ENCODE measurements at places on chromosomes 5 and 9. TPM values are rescaled to one million over a fixed set of nuclear protein-coding genes. Genes with fewer than 3 reads are reported as not detected.

The PHYHD1 gene
- 23.2 TPM for total RNA-seq

The GPR151 gene
- not detected for total RNA-seq

The LRRC19 gene
- not detected for total RNA-seq

The OR5C1 gene
- total RNA-seq = not detected

The PHAX gene
- 77.4 TPM for total RNA-seq

The NR2F1 gene
- total RNA-seq = 29.2 TPM

The FBN2 gene
- 389 TPM for total RNA-seq

The SERINC5 gene
- 54.5 TPM for total RNA-seq

- DNase-seq = no peak
- no peak overlapping the region for H3K27ac ChIP-seq
- H3K27me3 ChIP-seq = no peaks in the 10 kb centered on the region
- H3K36me3 ChIP-seq = no peaks in the 10 kb centered on the region
- no peaks in the 10 kb centered on the region for H3K4me1 ChIP-seq
These were observed 115.7 kb downstream of the TLE1 start for GRCh38 chr9:81573415-81574321.

GRCh38 chr5:157575381-157576020 is at the start of gene ADAM19:
TSS of gene ADAM19 (minus strand) at chr5:157575775. CDS start at chr5:157575696, 79 bp downstream.
- H3K27ac ChIP-seq = peak within 1 kb of the TSS; percentile 84
- peak within 1 kb of the TSS; percentile 70 for H3K4me3 ChIP-seq
- DNase-seq = peak; percentile 67

GRCh38 chr9:97906236-97906831 is 16.0 kb downstream of the TRMO start:
- DNase-seq = no peak
- H3K4me3 ChIP-seq = no peak overlapping the region
- peak overlapping the region; percentile 0 for H3K27ac ChIP-seq
- no peaks in the 10 kb centered on the region for H3K27me3 ChIP-seq

DNA sequence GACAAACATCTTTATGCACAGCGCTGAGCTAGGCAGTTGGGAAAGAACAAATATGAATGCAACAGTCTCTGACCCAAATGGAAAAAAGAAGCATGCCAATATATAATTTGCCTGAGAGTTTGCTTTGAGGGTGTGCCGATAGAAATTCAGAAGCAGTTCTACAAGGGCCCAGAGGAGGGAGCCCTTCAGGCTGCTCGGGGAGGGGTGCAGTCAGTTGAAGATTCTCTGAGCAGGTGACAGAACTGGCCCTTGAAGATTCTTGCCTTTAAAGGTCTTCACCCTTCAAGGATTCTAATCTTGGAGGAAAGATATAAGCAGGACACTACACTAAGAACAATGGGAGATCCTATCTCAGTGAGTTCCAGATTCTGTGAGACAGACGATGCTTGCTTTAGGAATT is 3.7 kb upstream of the PAPPA start:
- no peak overlapping the region for H3K4me3 ChIP-seq
- H3K36me3 ChIP-seq = no peaks in the 10 kb centered on the region
- H3K4me1 ChIP-seq = no peaks in the 10 kb centered on the region
- no peak overlapping the region for H3K27ac ChIP-seq
- H3K27me3 ChIP-seq = no peaks in the 10 kb centered on the region
- DNase-seq = peak; percentile 33

- H3K27me3 ChIP-seq = no peaks in the 10 kb centered on the region
- DNase-seq = no peak
- no peak overlapping the region for H3K4me3 ChIP-seq
- H3K36me3 ChIP-seq = no peaks in the 10 kb centered on the region
These were observed 65.5 kb upstream of the SPTLC1 start for GRCh38 chr9:92180669-92181181.

DNA sequence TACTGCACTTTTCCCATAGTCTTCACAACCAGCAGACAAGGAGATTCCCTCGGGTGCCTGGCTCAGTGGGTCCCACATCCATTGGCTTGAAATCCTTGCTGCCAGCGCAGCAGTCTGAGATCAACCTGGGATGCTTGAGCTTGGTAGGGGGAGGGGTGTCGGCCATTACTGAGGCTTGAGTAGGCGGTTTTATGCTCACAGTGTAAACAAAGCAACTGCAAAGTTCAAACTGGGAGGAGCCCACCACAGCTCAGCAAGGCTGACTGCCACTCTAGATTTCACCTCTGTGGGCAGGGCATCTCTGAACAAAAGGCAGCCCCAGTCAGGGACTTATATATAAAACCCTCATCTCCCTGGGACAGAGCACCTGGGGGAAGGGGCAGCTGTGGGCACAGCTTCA is 512.3 kb upstream of the MPDZ start:
- H3K4me3 ChIP-seq = no peak overlapping the region
- no peak overlapping the region for H3K27ac ChIP-seq
- no peaks in the 10 kb centered on the region for H3K27me3 ChIP-seq
- H3K4me1 ChIP-seq = no peaks in the 10 kb centered on the region

DNA sequence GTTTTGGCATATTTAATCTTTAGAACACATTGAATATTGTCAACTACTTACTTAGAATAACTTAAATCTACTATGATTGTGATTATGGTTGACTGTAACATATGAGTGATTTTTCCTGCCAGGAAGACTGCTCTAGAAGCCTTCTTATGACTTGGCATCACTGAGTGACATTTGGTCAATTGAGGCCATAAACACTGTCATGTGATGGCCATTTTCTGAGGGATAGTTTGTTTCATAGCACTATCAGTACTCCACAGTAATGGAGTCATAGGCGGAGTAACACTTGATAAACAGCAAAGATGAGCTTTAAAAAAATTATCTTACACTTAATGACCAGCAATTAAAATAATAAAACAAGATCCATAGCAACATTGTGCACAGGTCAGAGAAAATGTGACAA is 31.0 kb downstream of the C9orf40 start:
- H3K36me3 ChIP-seq = no peaks in the 10 kb centered on the region
- no peaks in the 10 kb centered on the region for H3K4me1 ChIP-seq

DNA sequence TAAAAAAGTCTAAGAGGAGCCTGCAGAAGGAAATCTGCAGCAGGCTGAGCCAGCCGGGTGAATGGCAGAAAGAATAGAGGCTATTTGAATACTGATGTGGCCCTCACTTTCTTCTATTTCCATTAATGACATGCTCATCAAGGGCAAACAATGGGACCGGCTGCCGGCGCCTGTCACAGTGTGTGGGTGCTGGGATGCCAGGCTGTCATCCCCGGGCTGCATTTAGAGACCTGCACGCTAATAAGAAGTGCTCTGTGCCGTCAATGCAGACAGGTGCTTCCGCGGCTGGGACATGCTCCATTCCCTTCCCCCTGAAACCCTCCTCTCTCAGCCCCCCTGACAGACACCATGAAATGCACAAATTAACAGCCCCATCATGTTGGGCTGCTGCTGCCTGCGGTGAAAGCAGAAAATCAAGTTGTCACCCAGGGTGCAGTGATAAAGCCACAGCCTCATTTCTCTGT is 217.7 kb upstream of the TBCA start:
- H3K4me3 ChIP-seq = no peak overlapping the region
- H3K27me3 ChIP-seq = no peaks in the 10 kb centered on the region
- H3K36me3 ChIP-seq = no peaks in the 10 kb centered on the region
- H3K27ac ChIP-seq = no peak overlapping the region
- H3K4me1 ChIP-seq = no peaks in the 10 kb centered on the region

GRCh38 chr5:109876030-109876725 is 186.5 kb downstream of the MAN2A1 start:
- no peaks in the 10 kb centered on the region for H3K36me3 ChIP-seq
- no peak for DNase-seq
- H3K4me1 ChIP-seq = no peaks in the 10 kb centered on the region
- H3K27ac ChIP-seq = no peak overlapping the region
- no peaks in the 10 kb centered on the region for H3K27me3 ChIP-seq

- no peak overlapping the region for H3K27ac ChIP-seq
- H3K36me3 ChIP-seq = no peaks in the 10 kb centered on the region
- H3K4me3 ChIP-seq = no peak overlapping the region
- H3K27me3 ChIP-seq = no peaks in the 10 kb centered on the region
- DNase-seq = no peak
- H3K4me1 ChIP-seq = no peaks in the 10 kb centered on the region
These were observed 350.3 kb upstream of the ACTBL2 start for GRCh38 chr5:57832875-57833274.

GRCh38 chr9:136617746-136618579 is 44.8 kb upstream of the EGFL7 start:
- no peaks in the 10 kb centered on the region for H3K36me3 ChIP-seq
- no peak overlapping the region for H3K4me3 ChIP-seq
- H3K27me3 ChIP-seq = no peaks in the 10 kb centered on the region
- no peak overlapping the region for H3K27ac ChIP-seq
- no peak for DNase-seq

DNA sequence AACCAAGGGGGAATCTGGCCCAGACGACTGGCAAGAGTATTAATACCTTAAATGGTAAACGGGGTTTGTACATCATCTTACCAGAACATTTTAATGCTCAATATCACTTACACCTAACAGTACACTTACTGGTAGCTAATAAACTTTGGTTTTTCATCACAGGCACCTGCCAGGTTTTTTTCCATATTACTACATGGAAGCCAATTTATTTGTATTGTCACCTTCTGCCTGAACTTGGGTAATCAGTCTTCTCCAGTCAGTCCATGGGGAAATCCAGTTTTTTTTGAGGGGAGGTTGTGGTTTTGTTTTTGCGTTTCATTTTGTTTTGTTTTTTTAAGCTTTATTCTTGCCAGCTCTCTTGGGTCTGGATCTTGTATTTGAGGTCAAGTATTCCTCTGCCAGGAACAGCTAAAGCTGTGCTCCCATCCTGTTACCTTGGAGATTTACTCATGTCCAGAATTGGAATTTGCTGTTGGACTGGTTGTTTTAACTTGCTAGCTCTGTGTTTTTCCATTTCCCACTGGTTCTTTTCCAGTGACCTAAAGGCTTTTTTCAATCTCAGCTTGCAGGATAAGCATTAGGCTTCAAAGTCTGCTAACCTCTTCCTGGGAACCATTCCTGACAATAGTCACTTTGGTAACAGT is 11.1 kb upstream of the NADK2 start:
- peak overlapping the region; percentile 42 for H3K27ac ChIP-seq
- DNase-seq = no peak
- H3K36me3 ChIP-seq = no peaks in the 10 kb centered on the region
- H3K4me3 ChIP-seq = no peak overlapping the region
- peaks cover 6% of the 10 kb centered on the region for H3K4me1 ChIP-seq

DNA sequence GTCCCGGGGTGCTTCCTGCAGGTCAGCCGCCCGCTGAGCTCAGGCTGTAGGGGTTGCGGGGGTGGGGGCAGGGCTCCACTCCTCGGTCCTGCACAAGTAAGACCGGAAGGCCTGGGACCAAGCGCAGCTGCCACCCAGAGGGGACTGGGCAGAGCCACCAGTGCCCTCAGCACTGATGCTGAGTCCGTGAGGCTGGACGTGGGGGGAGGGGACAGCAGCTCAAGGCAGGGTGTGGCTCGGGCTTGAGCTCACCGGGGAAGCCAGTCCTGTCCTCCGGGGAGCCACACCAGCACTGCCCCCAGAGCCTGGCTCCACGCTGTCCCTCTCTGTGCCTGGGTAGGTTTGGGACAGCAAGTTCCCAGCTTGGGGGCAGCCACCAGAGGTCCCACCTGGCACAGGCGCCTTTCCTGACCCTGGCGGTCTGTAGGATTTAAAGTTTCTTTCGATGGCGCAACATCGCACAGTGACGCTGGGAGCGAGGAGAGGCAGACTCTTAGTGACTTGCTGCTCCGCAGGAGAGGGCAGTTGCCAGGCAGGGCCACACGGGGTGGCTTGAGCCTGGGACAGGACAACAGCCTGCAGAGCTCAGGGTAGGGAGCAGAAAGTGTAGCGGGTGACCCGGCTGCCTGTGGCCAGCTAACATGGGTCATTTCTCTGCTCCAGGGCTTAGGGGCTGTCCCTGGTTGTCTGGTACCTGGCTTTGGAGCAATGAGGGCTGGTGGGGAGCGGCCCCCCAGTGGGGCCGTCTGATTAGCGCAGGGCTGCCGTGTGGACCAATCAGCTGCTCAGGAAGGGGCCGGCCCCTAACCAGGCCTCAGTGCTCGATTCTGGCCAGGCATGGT is 5.7 kb downstream of the LCN1 start:
- no peak overlapping the region for H3K4me3 ChIP-seq
- H3K36me3 ChIP-seq = no peaks in the 10 kb centered on the region
- H3K27me3 ChIP-seq = no peaks in the 10 kb centered on the region
- no peak for DNase-seq

DNA sequence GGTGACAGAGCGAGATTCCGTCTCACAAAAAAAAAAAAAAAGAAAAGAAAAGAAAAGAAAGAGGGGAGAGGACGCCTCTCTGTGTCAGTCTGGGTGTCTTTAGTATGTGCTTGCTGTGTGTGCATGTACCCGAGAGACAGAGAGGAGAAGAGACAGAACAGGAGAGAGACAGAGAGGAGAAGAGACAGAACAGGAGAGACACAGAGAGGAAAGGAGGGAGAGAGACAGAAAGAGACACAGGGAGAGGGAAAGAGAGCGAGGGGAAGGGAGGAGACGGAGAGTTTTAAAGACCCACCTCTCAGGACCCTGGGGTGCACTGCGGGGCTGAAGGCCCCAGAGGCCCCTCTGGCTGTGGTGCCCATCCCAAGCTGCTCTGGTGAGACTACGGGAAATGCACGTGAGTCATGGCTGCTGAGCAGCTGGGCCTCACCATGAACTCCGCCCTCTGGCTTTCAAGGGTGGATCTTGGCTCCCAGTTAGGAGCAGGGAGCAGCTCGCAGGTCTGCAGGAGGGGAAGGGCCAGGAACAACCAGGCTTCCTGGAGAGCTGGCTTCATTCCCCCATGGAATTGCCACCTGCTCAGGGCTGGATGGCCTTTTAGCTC is 7.9 kb downstream of the SLC6A3 start:
- no peak overlapping the region for H3K27ac ChIP-seq
- DNase-seq = no peak
- no peaks in the 10 kb centered on the region for H3K4me1 ChIP-seq

GRCh38 chr9:134955156-134955555 is 37.4 kb upstream of the FCN1 start:
- no peaks in the 10 kb centered on the region for H3K27me3 ChIP-seq
- no peak overlapping the region for H3K4me3 ChIP-seq
- H3K36me3 ChIP-seq = no peaks in the 10 kb centered on the region
- no peak overlapping the region for H3K27ac ChIP-seq
- H3K4me1 ChIP-seq = no peaks in the 10 kb centered on the region
- DNase-seq = no peak

- H3K36me3 ChIP-seq = no peaks in the 10 kb centered on the region
- H3K4me3 ChIP-seq = no peak overlapping the region
- H3K4me1 ChIP-seq = no peaks in the 10 kb centered on the region
- no peaks in the 10 kb centered on the region for H3K27me3 ChIP-seq
- DNase-seq = no peak
These were observed 12.4 kb upstream of the UBAC1 start for GRCh38 chr9:135973277-135974219.

- no peaks in the 10 kb centered on the region for H3K27me3 ChIP-seq
- no peak overlapping the region for H3K4me3 ChIP-seq
- no peak overlapping the region for H3K27ac ChIP-seq
- no peaks in the 10 kb centered on the region for H3K36me3 ChIP-seq
These were observed 12.1 kb downstream of the REEP2 start for GRCh38 chr5:138450971-138451370.

DNA sequence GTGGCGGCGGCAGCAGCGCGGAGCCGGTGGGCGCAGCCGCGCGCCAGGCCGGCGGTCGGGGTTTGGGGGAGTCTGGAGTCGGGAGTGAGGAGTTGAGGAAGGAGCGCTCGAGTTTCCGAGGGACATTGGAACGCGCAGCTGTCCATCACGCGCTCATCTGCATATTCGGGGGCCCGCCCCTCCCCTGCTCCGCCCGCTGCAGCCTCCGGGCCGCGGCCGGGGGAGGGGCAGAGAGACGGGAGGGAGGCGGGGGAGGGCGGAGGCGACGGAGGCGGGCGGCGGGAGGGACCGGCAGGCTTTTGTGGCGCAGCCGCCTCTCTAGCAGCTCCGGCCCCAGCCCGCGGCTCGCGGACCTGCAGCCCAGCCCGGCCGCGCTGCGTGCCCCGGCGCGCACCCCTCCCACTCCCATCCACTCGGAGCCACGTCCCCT is at the start of gene IRX2:
Gene IRX2, minus strand, starts transcription at position 86 of the 430 bp plus-strand sequence. CDS start 264 bp downstream, outside the sequence.
- no peak for DNase-seq
- H3K36me3 ChIP-seq = no peaks in the 10 kb centered on the region
- no peak within 1 kb of the TSS for H3K4me3 ChIP-seq
- H3K4me1 ChIP-seq = no peaks in the 10 kb centered on the region
- H3K27me3 ChIP-seq = peaks cover 70% of the 10 kb centered on the region
